ENCODE measurements at places on chromosomes 16 and 17.

DNA sequence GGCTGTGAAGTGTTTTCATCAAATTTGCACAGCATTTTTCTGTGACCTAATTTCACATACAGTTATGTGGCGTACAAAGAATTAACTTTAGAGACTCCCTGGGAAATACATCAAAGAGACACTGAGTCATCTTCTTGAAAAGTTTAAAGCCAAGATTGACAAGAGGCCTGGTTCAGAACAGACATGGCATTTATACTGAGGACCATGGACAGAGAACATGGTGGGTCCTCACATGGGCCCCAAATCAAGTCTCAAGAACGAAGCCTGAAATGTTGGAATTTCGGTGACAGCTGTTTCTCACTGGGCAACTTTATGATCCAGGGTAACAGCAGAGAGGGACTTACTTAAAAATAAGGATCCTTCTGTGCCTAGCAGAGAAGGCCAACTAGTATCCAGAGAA is 311.5 kb upstream of the KCNJ16 start:
- DNase-seq = no peak

DNA sequence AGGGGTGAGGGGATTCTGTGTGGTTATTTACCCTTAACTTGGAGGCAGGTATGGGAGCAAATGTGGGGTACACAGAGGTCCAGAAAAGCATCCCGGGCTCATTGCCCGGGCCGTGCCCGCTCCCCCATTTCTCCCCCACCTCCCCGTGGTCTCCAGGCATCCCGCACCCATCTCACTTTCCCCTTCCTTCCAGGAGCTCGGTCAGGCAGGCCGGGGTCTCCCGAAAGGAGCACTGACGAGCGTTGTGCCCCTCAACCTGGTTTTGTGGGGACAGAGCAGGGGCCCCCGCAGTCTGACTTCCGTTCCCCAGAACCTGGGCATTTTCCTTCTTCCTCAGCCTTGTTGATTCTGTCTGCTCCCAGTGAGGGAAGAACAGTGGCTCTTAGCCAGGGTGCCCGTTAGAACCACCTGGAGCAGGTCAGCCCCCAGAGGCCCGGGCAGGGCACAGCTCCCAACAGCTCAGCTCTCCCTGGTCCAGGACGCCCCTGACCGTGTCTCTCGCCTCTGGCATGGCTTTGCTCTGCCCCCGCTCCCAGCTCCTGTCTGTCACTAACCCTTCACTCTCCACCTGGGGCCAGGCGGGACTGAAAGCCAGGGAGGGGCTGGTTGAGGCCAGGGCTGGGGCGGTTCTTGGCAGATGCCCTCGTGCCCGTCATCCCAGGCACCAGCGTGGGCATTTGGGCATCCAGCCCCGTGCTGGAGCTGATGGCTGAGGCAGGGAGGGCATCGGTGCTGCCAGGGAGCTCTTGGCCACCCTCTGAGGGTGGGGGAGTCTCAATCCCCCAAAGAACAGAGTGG is 12.5 kb upstream of the NUDT16L1 start:
- no peak for DNase-seq

DNA sequence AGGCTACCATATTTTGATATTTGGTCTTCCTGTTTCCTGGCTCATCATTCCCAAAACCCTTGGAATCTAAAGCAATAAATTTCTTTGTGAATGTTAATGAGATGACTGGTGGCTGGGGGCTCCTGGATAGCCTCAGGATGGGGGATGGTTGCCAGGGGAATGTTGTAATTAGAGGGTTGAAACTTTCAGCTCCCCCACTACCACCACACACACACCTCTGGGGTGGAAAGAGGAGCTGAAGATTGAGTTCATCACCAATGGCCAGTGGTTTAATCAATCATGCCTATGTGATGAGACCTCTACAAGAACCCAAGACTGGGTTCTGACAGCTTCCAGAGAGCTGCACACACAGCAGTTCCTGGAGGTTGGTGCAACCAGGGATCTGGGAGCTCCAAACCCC is 59.1 kb downstream of the HS3ST3A1 start:
- no peak for DNase-seq

GRCh38 chr17:49587366-49588073 is 11.8 kb downstream of the NXPH3 start:
- DNase-seq = no peak

GRCh38 chr16:57251352-57251751 is 6.3 kb downstream of the ARL2BP start:
- DNase-seq = no peak

DNA sequence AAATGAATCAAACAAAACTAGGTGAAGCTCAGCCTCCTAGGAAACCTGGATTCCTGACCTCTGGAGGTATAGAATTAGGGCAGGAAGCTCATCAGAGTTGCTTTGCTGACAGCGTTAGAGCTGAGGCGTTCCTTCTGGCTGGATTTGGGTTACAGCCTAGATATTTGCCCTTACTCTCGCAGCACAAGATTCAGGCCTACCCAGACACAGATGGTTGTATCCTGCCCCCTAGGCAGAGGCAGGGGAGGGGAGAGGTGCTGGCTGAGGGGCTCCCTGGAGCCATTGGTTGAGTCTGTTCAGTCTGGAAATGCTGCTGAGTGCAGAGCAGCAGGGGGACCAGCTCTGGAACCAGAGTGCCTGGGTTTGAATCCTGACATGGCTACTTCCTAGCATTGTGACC is 78.4 kb downstream of the MPRIP start:
- DNase-seq = no peak

- DNase-seq = no peak
Measured at GRCh38 chr17:75475851-75476250, 19.4 kb downstream of the TMEM94 start.

GRCh38 chr16:29304251-29304650 is 102.3 kb downstream of the NPIPB11 start:
- no peak for DNase-seq

GRCh38 chr17:34171245-34171818 is 83.8 kb upstream of the CCL2 start:
- peak; percentile 74 for DNase-seq

DNA sequence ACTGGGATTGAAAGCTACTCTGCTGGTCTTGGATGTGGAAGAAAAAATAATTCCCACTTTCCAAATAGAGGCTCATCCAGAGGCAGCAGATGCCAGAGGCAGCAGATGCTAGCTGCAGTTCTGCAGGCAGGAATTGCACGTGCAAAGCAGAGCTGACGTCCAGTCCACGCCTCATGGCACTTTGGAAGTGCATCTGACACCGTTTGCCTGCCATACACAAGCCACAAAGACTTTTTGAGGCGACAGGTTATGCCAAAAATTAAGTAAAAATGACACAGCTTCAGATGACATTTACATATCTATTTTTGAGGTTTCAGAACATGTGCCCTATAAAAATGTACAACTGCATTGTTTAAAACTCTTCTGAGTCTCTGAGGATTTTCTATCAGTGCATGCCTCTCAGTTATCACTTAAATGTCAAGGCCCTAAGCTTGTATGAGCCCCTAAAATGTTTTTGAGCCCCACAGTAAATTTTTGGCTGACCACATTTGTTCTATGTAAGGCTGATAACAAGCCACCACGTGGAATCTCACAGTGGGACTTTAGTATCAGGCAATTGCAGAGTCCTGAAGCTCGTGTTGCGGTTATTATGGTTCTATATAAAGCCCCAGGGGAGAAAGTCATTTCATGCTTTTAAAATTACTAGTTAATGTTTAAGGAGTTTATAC is 239.2 kb downstream of the PRKCA start:
- DNase-seq = no peak

DNA sequence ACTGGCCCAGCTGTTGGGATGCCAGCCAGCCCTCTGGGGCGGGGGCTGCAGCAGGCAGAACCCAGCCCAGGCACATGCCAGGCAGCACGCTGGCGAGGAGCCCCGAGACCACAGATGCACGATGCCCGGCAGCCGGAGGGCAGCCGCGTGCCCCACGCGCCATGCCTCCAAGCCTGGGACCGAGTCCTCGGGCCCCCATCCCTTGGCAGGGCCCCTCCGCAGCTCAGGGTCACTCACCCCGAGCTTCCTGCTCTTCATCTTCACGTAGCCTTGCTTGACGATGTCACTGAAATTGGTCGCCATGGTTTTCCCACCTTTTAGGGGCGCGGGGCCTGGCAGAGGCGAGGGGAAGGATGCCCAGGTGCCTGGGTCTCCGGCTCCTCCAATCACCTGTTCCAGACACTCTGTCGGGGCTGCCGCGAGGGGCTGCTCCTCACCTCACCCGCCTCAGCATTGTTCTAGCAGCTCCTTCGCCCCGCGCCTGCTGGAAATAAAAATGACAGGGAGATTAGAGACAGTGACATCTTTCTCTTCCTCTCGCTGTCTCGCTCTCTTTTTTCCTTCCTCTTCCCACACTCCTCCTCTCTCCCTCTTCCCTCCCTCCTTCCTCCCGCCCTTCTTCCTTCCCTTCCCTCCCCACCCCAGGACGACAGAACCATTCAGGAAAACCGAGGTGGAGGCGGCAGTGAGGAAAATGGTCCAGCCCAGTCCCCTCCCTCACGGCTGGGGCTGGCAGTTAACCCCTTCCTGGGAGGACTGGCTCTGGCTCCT is 6.9 kb downstream of the DOK4 start:
- DNase-seq = no peak

GRCh38 chr17:39579318-39580081 is 28.2 kb downstream of the NEUROD2 start:
- no peak for DNase-seq

DNA sequence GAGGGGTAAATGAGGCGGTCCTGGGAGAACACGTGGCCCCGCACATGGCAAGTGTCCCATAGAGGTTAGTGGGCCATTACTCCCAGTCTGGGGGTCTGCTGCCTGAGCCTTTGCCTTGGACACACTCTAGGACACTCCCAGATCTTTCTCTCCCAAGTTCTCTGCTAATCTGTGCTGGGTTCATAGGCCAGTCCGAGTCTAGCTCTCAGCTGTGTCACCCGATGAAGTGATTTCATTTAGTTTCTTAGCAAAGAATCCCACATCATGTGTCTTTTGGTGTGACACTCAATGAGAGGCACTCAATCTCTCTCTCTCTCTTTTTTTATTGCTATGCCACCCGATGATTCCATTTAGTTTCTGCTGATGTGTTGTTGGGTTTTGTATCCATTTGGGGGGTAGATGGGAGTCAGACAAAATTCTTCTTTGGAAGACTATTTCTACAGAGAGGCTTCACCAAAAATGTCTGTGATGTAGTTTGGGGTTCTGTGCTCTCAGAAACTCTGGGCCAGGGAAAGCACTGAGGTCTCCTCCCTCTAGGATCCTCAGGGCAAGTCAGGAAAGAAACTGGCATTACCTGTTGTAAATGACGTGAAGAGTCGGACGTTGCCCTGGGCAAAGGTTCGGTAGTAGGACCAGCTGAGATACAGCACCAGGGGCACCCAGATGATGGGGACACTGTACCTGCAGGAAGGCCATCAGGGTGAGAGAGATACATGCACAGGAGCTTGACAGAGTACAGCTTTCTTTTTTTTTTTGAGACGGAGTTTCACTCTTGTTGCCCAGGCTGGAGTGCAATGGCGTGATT is 25.2 kb upstream of the MLKL start:
- DNase-seq = no peak

- DNase-seq = no peak
Measured at GRCh38 chr17:34299027-34299426, 13.5 kb downstream of the CCL11 start.

GRCh38 chr16:63230421-63231040 is 1194.3 kb upstream of the CDH8 start:
- no peak for DNase-seq

DNA sequence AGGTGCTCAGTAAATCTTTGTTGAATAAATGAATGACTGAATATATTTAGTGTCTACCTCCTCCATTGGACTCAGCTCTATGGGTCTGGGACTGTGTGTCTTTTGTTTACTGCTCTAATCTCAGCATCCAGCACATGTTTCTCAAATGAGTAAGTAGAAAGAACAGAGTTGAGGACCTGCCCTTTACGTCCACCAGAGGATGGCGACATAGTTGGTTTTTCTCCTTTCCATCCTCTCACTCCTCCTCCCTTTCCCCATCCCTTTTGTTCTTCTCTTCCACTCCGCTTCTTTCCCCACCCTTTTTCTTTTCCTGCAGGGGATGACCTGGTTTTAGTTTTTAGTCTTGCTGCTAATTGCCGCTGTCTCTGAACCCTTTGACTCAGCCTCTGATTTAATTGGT is 12.1 kb upstream of the CHP2 start:
- no peak for DNase-seq

- peak; percentile 71 for DNase-seq
Measured at GRCh38 chr17:19338031-19338990, 24.2 kb downstream of the B9D1 start.

DNA sequence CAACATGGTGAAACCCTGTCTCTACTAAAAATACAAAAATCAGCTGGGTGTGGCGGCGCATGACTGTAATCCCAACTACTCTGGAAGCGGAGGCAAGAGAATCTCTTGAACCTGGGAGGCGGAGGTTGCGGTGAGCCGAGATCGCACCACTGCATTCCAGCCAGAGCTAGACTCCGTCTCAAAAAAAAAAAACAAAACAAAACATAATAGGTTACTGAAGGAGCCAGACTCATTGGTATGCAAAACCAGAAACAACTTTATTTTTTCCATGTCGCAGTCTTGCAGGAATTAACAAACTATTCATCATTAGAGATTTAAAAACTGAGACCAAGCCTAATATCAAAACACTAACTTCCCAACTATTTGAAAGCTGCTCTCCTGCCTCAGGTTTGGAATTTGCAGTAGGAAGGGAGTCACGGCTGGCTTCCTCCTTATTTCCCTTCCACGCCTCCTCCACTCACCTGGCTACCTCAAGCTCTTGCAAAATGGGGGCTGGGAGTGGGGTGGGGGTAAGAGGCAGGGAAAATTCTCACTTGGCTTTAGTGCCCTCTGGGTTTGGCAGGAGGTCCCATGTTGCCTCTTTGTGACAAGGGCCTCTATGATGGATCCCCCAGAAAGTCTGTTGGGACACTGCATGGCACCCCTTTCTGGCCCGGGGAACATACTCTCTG is 34.1 kb upstream of the MYH10 start:
- no peak for DNase-seq

- no peak for DNase-seq
Measured at GRCh38 chr17:75920045-75920560, 15.4 kb upstream of the MRPL38 start.

GRCh38 chr16:27951489-27952120 is 111.9 kb downstream of the GSG1L start:
- no peak for DNase-seq

- no peak for DNase-seq
Measured at GRCh38 chr17:76528528-76529223, 8.8 kb downstream of the CYGB start.

GRCh38 chr16:5000573-5001001 is 33.1 kb downstream of the NAGPA start:
- DNase-seq = no peak

DNA sequence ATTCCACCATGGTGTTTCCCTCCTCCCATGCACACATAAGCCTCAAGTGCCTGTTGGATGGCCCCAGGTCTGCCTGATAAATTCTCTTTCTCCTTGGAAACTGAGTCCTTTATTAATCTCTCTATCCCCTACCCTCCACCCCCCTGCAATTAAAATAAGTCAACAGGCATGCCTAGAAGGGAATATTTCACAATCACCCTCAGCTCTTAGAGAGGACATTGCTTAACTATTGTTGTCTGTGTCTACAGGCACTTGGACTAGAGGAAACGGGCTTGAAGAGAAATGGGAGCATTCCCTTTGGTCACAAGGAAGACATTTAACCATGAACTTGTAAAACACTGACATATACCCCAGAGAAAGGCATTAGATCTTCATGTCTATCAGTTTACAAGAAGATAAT is 39.5 kb downstream of the RCVRN start:
- DNase-seq = no peak
